RPMI7951 (cell line): ENCODE measurements at places on chromosomes 3 and 15. TPM values are rescaled to one million over a fixed set of nuclear protein-coding genes. Genes with fewer than 3 reads are reported as not detected.

The NMD3 gene
- 73.4 and 85.9 TPM in 2 replicates for total RNA-seq

The ZPLD1 gene
- 0.20 TPM in 1 of 2 replicates, not detected in the other for total RNA-seq

The SLC22A13 gene
- total RNA-seq = 0.29 TPM in 1 of 2 replicates, not detected in the other

The HRG gene
- not detected in 2 replicates for total RNA-seq
